ENCODE measurements at places on chromosomes 1 and 21. TPM values are rescaled to one million over a fixed set of nuclear protein-coding genes. Genes with fewer than 3 reads are reported as not detected.

- no peak for DNase-seq
Measured at GRCh38 chr1:109040989-109041620, 797 bp downstream of the WDR47 start.

GRCh38 chr1:209398313-209398991, 185.1 kb upstream of the CAMK1G start:
- DNase-seq, result no peak

GRCh38 chr1:22317920-22318243, 133.8 kb upstream of the ZBTB40 start:
- no peak for DNase-seq

Gene CFHR5
- not detected for total RNA-seq

- DNase-seq, result no peak
Measured at GRCh38 chr1:59018860-59019259, 235.0 kb upstream of the JUN start.

Measured in urinary bladder (tissue), 4 donors.